ENCODE measurements at places on chromosomes 16 and 17. TPM values are rescaled to one million over a fixed set of nuclear protein-coding genes. Genes with fewer than 3 reads are reported as not detected.

Gene RAB37
- 5.0 TPM for total RNA-seq

Gene EPX
- total RNA-seq: not detected

Gene MVD
- total RNA-seq: 8.5 TPM

Gene CHST5
- total RNA-seq: not detected

Gene TSC2
- total RNA-seq: 173 TPM

Gene ZNF205
- total RNA-seq: 12.9 TPM

Gene ELMO3
- 5.4 TPM for total RNA-seq

Gene CLEC10A
- total RNA-seq: 3.5 TPM

- H3K27ac ChIP-seq: no peak overlapping the region
- H3K4me1 ChIP-seq: no peaks in the 10 kb centered on the region
- no peak overlapping the region for H3K4me3 ChIP-seq
- no peaks in the 10 kb centered on the region for H3K36me3 ChIP-seq
- DNase-seq: no peak
- no peaks in the 10 kb centered on the region for H3K27me3 ChIP-seq
These were observed 166.7 kb downstream of the RBFOX3 start for GRCh38 chr17:79444198-79444597.

GRCh38 chr17:57365420-57365819, 109.1 kb downstream of the MSI2 start:
- no peak overlapping the region for H3K4me3 ChIP-seq
- H3K4me1 ChIP-seq: no peaks in the 10 kb centered on the region
- H3K27ac ChIP-seq: no peak overlapping the region
- no peaks in the 10 kb centered on the region for H3K27me3 ChIP-seq
- no peaks in the 10 kb centered on the region for H3K36me3 ChIP-seq
- DNase-seq: peak; percentile 26

GRCh38 chr16:48366165-48367093, 18.8 kb downstream of the SIAH1 start:
- H3K27me3 ChIP-seq: no peaks in the 10 kb centered on the region
- H3K36me3 ChIP-seq: no peaks in the 10 kb centered on the region
- H3K27ac ChIP-seq: peak overlapping the region; percentile 91

DNA sequence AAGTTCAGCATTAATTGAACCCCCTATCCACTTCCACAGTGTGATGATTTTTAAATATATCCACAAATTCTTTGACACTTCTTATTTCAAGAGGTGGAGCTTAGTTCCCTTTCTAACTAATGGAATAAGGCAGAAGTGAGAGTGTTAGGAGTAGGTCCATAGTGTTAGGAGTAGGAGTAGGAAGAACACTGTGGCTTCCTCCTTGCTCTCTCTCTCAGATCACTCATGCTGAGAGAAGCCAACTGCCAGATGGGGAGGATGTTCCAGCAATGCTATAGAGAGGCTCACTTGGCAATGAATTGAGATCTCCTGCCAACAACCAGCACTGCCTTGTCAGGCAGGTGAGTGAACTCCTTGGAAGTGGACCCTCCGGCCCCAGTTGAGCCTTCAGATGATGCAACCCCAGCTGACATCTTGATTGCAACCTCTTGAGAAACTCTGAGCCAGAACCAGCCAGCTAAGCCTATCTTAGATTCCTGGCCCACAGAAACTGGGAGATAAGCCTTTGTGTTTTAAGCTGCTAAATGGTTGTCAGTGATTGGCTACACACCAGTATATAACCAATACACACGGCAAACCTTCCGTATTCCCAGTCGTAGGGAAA, 44.3 kb downstream of the SPECC1 start:
- no peak for DNase-seq
- H3K4me3 ChIP-seq: no peak overlapping the region
- H3K4me1 ChIP-seq: no peaks in the 10 kb centered on the region
- no peak overlapping the region for H3K27ac ChIP-seq
- H3K36me3 ChIP-seq: no peaks in the 10 kb centered on the region

DNA sequence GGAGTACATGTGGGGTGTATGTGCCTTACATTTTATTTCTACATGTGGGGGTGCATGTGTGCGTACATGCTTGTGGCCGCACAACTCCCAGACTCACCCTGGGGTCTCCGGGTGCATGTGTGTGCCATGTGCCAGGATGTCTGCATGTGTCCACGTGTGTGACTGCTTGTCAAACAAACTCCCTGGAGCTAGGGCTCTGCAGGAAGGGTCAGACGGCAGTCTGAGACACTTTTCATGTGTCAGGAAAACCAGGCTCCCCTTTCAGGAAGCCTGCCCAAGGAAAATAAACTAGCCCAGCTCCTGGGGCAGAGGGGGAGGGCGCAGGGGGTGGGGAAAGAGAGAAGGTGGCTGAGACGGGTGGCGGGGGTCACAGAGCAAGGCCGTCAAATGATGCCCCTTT, 44.7 kb downstream of the FZD2 start:
- no peak overlapping the region for H3K27ac ChIP-seq
- no peak for DNase-seq
- no peaks in the 10 kb centered on the region for H3K4me1 ChIP-seq
- no peak overlapping the region for H3K4me3 ChIP-seq
- no peaks in the 10 kb centered on the region for H3K27me3 ChIP-seq

GRCh38 chr17:73315471-73315870, 3.7 kb upstream of the CDC42EP4 start:
- H3K4me3 ChIP-seq: no peak overlapping the region
- no peaks in the 10 kb centered on the region for H3K27me3 ChIP-seq
- H3K27ac ChIP-seq: no peak overlapping the region
- DNase-seq: no peak
- H3K36me3 ChIP-seq: no peaks in the 10 kb centered on the region

DNA sequence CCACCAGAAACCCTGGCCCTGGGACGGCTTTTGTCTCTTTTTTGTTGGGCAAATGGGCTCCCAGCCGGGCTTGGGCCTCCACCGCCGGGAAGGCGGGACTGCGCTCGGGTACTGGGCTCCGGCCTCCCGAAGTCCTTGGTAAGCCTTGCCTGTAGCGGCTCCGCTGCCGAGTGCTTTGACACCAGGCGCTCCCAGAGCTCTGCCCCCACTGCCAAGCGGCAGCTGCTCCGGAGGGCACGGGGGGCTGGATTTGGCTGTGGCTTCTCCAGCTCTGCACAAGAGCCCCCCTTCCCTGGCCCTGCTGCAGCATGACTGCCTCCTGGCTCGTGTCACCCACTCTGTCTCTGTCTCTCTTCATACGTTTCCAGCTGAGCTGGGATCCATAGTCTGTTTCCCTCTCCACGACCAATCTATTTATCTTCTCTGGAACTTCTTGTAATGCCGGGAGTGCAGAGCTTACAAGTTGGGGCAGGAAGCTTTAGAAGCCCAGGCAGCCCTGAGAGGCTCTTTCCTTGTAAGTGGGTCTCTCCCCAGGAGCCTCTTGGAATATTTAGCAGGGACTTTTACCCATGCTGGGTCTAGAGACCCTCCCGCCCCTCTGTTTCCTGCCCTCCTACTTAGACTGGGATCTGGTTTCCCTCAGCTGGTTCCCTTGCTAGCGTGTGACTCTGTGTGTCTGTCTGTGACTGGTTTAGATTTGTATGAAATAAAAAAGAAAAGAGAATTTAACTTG, 246.9 kb upstream of the GSE1 start:
- no peaks in the 10 kb centered on the region for H3K36me3 ChIP-seq
- no peak overlapping the region for H3K4me3 ChIP-seq
- H3K4me1 ChIP-seq: no peaks in the 10 kb centered on the region
- no peak for DNase-seq
- no peak overlapping the region for H3K27ac ChIP-seq

GRCh38 chr17:73343168-73343634, 31.4 kb upstream of the CDC42EP4 start:
- peak; percentile 86 for DNase-seq
- peaks cover 28% of the 10 kb centered on the region for H3K4me1 ChIP-seq
- H3K4me3 ChIP-seq: peak overlapping the region; percentile 17
- peak overlapping the region; percentile 89 for H3K27ac ChIP-seq

GRCh38 chr17:43217614-43218087, 6.0 kb downstream of the TMEM106A start:
- H3K4me1 ChIP-seq: no peaks in the 10 kb centered on the region
- H3K4me3 ChIP-seq: no peak overlapping the region
- no peaks in the 10 kb centered on the region for H3K36me3 ChIP-seq

GRCh38 chr17:38654411-38655398, 20.1 kb downstream of the EPOP start:
- DNase-seq: no peak
- H3K4me1 ChIP-seq: no peaks in the 10 kb centered on the region

GRCh38 chr17:8126491-8127066, 2.7 kb upstream of the HES7 start:
- no peaks in the 10 kb centered on the region for H3K27me3 ChIP-seq
- H3K4me3 ChIP-seq: peak overlapping the region; percentile 65
- H3K4me1 ChIP-seq: peaks cover 26% of the 10 kb centered on the region
- H3K36me3 ChIP-seq: no peaks in the 10 kb centered on the region

DNA sequence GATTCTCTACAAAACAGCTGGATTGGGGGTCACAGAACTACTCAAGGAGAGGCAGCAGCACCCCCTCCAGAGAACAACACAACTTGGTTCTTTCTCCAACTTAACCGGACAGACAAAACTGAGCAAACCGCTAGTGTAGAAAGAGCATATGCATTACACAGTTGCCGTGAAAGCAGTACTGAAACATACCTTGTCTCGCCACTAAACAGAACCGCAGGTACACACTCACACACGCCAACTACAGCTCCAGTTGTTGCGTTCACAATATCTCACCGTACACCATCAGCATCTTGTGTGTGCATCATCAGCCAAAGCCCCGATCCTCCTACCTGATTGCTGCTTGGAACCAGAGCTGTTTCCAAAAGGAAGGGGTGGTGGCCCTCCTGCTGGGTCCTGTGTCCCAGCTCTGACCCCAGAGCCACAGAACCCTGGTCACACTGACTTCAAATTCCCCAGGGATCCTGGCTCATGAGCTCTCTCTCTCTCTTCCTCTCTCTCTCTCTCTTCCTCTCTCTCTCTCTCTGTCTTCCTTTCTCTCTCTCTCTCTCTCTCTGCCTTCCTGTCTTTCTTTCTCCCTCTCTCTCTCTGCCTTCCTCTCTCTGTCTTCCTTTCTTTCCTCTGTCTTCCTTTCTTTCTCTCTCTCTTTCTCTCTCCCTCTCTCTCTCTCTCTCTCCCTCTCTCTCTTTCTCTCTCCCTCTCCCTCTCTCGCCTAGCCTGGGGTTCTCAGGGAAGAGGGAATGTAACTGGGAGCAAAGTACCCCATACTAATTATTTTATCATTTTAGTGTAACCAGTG, 8.4 kb downstream of the PIMREG start:
- H3K27ac ChIP-seq: no peak overlapping the region

GRCh38 chr17:67056746-67057490, 12.6 kb downstream of the CACNG1 start:
- no peaks in the 10 kb centered on the region for H3K36me3 ChIP-seq
- H3K27me3 ChIP-seq: no peaks in the 10 kb centered on the region
- DNase-seq: no peak
- no peak overlapping the region for H3K4me3 ChIP-seq
- H3K4me1 ChIP-seq: no peaks in the 10 kb centered on the region

DNA sequence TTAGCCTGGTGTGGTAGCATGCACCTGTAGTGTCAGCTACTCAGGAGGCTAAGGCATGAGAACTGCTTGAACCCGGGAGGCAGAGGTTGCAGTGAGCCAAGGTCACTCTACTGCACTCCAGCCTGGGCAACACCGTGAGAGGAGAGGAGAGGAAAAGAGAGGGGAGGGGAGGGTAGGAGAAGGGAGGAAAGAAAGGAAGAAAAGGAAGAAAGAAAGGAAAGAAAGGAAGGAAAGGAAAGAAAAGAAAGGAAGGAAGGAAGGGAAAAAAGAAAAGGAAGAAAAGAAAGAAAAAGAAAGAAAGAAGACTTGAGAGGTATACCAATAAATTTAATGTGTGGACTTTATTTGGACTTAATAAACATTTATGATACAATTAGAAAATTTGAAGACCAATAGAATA, 66.8 kb upstream of the FA2H start:
- no peak overlapping the region for H3K27ac ChIP-seq
- no peaks in the 10 kb centered on the region for H3K4me1 ChIP-seq
- no peak overlapping the region for H3K4me3 ChIP-seq
- DNase-seq: no peak

DNA sequence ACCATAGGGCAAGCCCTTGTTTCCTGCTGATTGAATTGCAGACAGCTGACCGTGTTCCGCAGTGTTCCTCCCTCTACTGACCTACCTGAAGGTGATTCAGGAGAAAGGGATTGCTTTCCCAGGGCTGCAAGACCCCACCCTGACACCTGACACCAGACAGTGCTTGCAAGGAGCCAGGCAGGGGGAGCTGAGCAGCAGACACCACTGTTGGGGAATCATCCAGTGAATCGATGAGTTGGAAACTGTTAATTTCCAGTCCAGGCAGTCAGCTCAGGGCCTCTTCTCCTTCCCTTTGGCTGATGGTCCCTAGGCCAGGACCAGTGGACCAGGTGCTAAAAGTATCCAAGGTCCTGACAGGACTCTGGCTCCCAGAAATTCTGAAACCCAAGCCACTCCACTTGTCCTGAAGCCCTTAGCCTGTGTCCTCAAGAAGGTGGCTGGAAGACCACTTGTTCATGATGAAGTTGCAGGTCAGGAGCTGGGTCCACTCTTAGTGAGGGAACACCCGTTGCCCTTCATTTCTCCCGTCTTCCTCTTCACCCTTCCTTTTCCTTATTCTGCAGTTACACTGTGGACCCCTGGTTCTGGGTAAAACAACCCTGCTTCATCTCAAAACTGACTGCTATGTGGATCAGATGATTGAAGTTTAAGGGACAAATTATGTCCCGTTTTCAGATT, 9.5 kb upstream of the UNK start:
- H3K27me3 ChIP-seq: no peaks in the 10 kb centered on the region
- no peaks in the 10 kb centered on the region for H3K36me3 ChIP-seq
- no peak overlapping the region for H3K4me3 ChIP-seq
- peak overlapping the region; percentile 44 for H3K27ac ChIP-seq
- DNase-seq: no peak

- DNase-seq: no peak
- H3K36me3 ChIP-seq: no peaks in the 10 kb centered on the region
- H3K4me1 ChIP-seq: peaks cover 7% of the 10 kb centered on the region
- no peaks in the 10 kb centered on the region for H3K27me3 ChIP-seq
- no peak overlapping the region for H3K27ac ChIP-seq
These were observed 88.8 kb downstream of the ARHGAP44 start for GRCh38 chr17:12877953-12878669.

GRCh38 chr16:22267764-22268163, 29.4 kb upstream of the POLR3E start:
- no peak overlapping the region for H3K4me3 ChIP-seq
- H3K4me1 ChIP-seq: no peaks in the 10 kb centered on the region
- H3K27me3 ChIP-seq: no peaks in the 10 kb centered on the region
- DNase-seq: no peak

- DNase-seq: peak; percentile 60
- no peaks in the 10 kb centered on the region for H3K4me1 ChIP-seq
- H3K36me3 ChIP-seq: no peaks in the 10 kb centered on the region
- H3K27ac ChIP-seq: no peak overlapping the region
These were observed 19.3 kb downstream of the GDE1 start for GRCh38 chr16:19502395-19503131.

- H3K27me3 ChIP-seq: no peaks in the 10 kb centered on the region
- H3K4me3 ChIP-seq: no peak overlapping the region
- H3K4me1 ChIP-seq: no peaks in the 10 kb centered on the region
- no peaks in the 10 kb centered on the region for H3K36me3 ChIP-seq
These were observed 19.8 kb upstream of the MAPK3 start for GRCh38 chr16:30142672-30143346.

- H3K4me3 ChIP-seq: no peak overlapping the region
- H3K27me3 ChIP-seq: no peaks in the 10 kb centered on the region
- no peak overlapping the region for H3K27ac ChIP-seq
- H3K36me3 ChIP-seq: no peaks in the 10 kb centered on the region
- DNase-seq: no peak
These were observed 20.5 kb downstream of the FOXL1 start for GRCh38 chr16:86598607-86599565.

Data from uterus (tissue), 4 donors.